ENCODE measurements at places on chromosomes 6 and 20.

- no peak for DNase-seq
Observed at GRCh38 chr20:33697129-33697528, 10.9 kb upstream of the E2F1 start.

DNA sequence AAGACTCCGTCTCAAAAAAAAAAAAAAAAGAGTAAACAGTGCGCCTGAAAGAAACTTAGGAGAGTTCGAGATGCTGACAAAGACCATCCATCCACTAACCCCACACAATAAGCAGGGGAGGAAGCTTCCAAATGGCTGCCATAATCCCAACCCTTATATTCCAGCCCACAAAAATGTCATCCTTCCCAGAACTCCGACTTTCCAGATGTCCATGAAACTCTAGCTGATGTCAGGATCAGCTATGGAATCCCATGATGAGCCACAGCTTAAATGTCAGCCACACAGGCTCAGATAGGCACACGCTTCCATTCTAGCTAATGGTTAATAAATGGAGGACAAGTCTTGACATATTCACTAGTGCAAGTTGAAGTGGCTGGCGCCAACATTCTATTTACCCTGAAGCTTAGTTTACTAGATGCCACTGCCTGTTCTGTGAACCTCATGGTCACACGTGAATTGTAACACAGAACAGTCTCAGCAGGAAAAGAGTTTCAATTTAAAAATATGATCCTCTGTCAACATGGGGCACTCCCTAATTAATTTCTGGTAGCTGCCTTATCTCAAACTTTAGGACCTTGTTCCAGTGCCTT lies 75.5 kb downstream of the FOXF2 start:
- DNase-seq = no peak

DNA sequence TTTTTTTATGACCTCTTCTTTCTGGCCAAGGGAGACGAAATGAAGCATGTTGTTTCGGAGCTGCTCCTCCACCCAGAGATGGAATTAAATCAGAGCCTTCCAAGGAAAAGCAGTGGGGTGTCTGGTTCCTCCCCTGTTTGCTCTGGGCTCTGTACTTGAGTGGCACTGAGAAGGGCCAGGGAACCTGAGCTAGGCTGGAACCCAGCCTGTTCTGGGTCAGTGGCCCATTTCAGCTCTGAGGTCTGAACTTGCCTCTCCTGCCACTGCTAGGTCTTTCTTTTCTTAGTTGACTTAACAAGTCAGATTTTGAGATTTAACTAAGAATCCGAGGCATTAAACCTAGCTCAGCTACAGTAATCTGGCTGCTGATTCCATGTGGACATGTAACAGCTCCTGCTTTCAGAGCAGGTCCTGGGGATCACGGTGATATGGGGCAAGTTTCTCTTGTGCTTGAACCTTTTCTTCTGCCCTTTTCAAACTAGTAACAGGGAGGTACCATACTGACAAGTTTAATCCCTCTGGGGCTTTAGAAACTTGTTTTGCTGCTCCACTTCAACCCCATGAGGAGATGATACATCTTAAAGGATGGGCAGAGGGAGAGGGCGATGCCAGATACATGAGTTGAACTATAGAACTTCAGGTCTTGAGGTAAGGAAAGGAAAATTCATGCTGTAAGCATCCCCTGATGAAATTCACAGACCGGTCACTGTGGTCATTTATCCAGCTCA lies 101.1 kb downstream of the SLC24A3 start:
- no peak for DNase-seq

- DNase-seq = no peak
Observed at GRCh38 chr20:4216866-4217265, 201.5 kb upstream of the RNF24 start.

DNA sequence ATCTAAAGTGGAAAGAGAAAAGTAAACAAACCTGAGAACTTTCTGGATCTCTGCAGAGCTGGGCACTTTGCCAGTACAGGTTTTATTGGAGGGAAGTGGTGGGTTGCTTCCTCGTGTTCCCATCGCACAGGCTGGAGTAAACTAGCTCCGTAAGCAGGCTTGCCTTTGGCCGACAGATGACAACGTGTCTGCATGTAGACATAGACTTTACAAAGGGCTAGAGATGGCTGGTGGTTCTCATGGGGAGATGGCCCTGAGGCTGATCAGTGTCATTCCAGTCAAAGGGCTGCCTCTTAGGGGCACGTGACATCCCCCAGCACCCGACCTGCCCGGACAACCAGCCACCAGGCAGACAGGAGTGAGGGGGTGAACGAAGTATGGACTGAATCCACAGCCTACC lies 98.8 kb downstream of the YTHDF1 start:
- no peak for DNase-seq

GRCh38 chr6:16146028-16146427 lies 17.1 kb downstream of the MYLIP start:
- no peak for DNase-seq

DNA sequence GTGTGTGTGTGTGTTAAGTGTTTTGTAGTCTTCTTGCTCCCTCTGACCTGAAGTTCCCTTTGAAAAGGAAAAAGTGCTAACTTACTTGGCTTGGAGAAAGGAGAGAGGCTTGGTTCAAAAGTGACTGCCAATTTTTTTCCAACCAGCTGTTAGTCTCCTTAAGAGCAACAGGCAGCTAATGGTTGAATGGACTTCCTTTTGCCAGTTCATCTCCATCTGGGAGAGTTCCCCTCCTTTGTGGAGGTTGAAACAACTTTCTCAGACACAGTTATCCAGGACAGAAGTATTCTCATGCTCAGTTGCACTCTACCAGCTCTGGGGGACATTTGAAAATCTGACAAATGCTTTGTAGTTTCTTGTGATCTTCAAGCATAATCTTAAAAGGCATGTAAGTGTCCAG lies 4.5 kb downstream of the RIPOR2 start:
- DNase-seq = no peak

DNA sequence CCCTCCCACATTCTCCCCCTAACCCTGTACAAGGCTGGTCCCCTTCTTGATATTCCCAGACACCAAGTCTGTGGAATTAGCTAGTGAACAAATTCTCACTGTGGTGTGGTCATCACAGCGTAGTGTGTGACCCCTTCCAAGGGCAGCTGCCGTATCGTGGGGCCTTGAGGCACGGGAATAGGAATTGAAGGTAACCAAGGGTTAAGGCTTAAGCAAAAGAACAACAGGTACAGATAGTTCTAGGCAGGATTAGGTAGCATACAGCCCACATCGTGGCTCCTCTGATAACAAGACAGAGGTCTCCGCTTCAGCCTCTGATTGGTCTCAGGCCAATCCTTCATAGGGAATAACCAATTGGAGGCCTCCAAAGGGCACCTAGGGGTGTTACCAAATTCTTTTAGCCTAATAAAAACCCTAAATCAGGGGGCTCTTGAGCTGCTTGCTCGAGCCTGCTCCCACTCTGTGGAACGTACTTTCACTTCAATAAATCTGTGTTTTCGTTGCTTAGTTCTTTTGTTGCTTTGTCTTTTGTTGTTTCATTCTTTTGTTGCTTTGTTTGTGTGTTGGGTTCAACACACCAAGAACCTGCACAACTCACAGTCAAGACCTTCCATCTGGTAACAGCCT lies 64.7 kb downstream of the GPR6 start:
- no peak for DNase-seq

- no peak for DNase-seq
Observed at GRCh38 chr6:72286911-72287311, 335.0 kb upstream of the KCNQ5 start.

- DNase-seq = peak; percentile 81
Observed at GRCh38 chr20:63309261-63310071, 16.5 kb downstream of the COL20A1 start.

GRCh38 chr6:13066050-13066449 lies 262.3 kb downstream of the TBC1D7 start:
- DNase-seq = no peak

GRCh38 chr6:155301867-155302266 lies 12.4 kb downstream of the TFB1M start:
- no peak for DNase-seq

DNA sequence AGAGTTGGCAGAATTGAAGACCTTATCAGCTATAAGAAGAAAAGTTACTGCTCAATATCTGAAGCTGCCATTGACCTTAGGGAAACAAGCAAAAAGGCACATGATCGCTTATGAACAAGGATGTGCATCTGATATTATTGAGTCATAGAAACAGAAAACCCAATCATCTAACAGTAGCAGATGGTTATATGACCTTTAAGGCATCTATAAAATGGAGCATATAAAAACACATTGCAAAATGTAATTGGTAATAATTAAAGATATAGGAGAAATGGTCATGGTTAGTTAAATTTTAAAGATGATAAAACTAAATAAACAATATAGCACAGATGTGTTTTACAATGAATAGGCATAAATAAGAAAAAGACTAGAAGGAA lies 260.1 kb upstream of the TAB2 start:
- no peak for DNase-seq

- DNase-seq = no peak
Observed at GRCh38 chr6:141830530-141830929, 302.2 kb upstream of the GJE1 start.

GRCh38 chr6:44298055-44298803 lies 14.9 kb downstream of the AARS2 start:
- no peak for DNase-seq

DNA sequence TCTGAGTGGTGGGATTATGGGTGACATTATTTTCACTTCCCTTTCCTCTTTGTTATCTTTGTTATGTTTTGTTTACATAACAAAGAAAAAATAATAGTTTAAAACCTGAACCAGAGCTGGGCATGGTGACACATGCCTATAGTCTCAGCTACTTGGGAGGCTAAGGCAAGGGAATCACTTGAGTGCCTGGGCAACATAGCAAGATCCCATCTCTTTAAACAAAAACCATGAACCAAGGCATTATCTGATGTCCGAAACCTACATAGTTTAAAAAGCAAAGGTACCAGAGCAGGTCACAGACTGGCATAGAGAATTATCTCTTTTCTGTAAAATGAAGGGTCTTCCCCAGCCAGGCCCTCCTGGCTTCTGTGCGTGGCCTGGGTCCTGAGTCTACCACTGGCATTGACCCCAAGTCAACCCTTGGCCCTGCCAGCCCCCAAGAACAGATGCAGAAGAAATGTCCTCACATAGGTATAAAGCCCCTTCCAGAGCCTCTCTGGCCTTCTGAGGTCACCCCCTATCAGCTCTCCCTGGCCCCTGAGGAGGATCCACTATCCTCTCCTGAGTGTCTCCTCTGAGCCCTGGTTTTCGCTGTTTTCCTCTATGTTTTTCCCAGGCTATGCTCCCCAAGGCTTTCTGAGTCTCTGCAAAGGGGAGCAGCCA lies 81.3 kb downstream of the TRERF1 start:
- no peak for DNase-seq

DNA sequence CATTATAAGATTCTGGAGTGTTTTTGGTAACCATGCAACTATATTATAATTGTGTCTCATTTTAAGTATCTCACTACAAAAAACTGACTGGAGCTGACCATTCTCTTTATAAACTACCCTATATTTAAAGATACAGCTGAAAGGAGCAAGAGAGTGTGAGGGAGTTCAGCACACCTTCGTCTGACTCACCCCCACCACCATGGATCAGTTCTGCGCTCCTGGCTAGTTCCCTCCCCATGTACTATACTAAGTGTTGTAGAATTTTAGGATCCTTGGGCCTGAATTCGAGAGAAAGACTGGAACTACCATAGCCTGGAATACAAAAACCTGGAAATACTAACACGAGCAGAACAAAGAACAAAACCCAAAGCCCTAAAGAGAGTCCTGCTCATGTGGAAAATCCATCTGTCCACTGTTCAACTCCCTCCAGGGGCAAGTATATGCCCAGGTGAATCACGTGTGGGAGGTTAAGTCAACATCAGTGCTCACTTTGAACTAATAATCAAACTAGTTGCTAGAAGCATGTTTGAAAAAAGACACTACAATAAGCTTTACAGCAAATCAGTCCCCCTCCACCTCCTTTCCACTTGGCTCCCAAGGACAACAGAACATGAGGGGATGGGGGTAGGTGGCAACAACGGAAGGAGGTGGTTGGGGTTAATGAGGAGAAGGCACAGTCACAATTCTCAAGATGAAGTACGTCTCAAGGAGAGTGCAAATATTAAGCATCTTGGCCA lies 46.8 kb downstream of the ELOVL5 start:
- DNase-seq = no peak

DNA sequence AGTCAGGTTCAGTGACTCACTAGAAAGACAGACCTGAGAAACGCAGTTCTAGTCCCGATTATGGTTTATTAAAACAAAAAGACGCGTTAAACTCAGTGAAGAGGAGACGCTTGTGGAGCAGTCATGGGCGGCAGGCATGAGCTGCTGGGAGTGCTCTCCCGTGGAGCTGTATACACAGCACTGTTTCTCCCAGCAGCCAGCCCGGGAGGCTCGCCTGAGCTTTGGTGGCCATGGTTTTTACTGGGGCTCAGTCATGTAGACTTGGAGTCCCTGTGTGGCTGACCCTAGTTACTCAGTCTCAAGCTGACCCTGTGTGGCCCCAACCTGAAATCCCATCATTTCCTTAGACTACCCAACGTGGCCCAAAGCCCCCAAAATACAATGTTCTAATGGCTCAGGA lies 41.2 kb upstream of the BHLHE23 start:
- DNase-seq = no peak

DNA sequence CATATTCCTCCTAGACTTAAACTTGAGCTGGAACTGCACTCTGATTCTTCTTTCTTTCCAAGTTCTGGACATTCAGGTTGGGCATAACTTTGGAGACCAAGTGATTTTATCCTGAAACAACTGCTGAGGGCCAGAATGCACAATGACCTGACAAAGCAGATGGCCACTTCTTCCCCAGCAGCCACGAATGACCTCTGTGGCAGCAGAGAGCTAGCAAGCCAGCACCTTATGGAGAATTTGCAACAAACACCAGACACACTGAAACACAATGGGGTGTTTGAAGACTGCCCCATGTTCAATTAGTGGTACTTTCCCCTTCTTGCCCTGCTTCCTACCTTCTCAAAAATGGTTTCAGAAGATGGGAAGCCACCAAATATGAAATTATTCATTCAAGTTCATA lies 4.2 kb upstream of the TENT5A start:
- no peak for DNase-seq

GRCh38 chr6:43076464-43077332 lies 584 bp downstream of the PTK7 start:
- no peak for DNase-seq

Measured in GM13976 (cell line).